ENCODE measurements at places on chromosomes 1 and 21.

- H3K27ac ChIP-seq: no peak overlapping the region
- H3K36me3 ChIP-seq: no peaks in the 10 kb centered on the region
- no peaks in the 10 kb centered on the region for H3K4me1 ChIP-seq
- H3K4me3 ChIP-seq: no peak overlapping the region
- no peaks in the 10 kb centered on the region for H3K27me3 ChIP-seq
Measured at GRCh38 chr1:236476019-236476418, 47.8 kb upstream of the LGALS8 start.

GRCh38 chr1:203320591-203321272 lies 15.4 kb downstream of the BTG2 start:
- H3K4me1 ChIP-seq: peaks cover 63% of the 10 kb centered on the region
- H3K27ac ChIP-seq: peak overlapping the region; percentile 80
- DNase-seq: peak; percentile 54
- peak overlapping the region; percentile 80 for H3K4me3 ChIP-seq
- peaks cover 5% of the 10 kb centered on the region for H3K36me3 ChIP-seq

DNA sequence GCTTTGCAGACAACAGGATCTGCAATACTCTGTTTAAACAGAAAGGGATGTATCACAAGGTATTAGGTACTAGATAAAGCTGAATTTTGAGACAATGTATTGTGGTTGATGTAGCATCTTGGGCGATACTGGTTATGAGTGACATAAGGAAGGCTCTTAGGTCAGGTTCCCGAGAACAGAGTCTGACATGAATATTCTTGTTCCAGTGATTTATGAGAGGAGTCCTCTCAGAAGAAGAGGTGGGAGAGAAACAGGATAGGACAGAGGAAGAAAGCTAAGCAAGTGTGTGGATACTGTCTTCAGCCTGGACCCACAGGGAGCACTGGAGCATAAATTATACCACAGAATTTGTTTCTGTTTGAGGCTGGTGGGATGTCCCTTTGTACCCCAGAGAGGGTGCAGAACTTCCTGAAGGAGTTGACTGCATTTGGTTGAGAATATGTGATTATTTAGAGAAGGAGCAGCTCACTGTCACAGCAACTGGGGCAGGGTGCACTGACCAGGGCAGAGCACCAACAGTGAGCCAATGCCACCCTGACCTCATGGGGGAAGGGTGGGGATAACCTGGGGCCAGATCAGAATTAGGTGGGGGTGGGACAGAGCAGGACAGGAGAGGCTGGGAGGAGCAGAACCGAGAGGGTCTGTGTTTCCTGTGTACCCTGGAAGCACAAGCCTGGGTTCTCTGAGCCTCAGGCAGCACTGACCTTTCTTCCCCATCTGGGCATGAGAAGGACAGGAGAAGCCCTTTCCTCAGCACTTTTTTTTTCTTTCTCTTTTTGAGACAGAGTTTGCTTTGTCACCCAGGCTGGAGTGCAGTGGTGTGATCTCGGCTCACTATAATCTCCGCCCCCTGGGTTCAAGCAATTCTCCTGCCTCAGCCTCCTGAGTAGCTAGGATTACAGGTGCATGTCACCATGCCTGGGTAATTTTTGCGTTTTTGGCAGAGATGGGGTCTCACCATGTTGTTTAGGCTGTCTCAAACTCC lies 36.3 kb upstream of the SLC6A9 start:
- no peak for DNase-seq
- H3K27ac ChIP-seq: no peak overlapping the region
- no peak overlapping the region for H3K4me3 ChIP-seq
- H3K27me3 ChIP-seq: peaks cover 3% of the 10 kb centered on the region
- H3K36me3 ChIP-seq: no peaks in the 10 kb centered on the region

GRCh38 chr1:37677143-37677439 lies 15.2 kb upstream of the CDCA8 start:
- H3K4me3 ChIP-seq: no peak overlapping the region
- peaks cover 3% of the 10 kb centered on the region for H3K27me3 ChIP-seq
- no peak for DNase-seq
- peaks cover 4% of the 10 kb centered on the region for H3K36me3 ChIP-seq
- no peaks in the 10 kb centered on the region for H3K4me1 ChIP-seq

- no peak overlapping the region for H3K4me3 ChIP-seq
- no peaks in the 10 kb centered on the region for H3K36me3 ChIP-seq
- H3K4me1 ChIP-seq: no peaks in the 10 kb centered on the region
- no peak overlapping the region for H3K27ac ChIP-seq
Measured at GRCh38 chr1:18575620-18576019, 55.0 kb upstream of the PAX7 start.
